ENCODE measurements at places on chromosomes 1 and 21.

GRCh38 chr1:181091309-181092040, 3.0 kb downstream of the IER5 start:
- no peak for DNase-seq

GRCh38 chr1:235329139-235329902, 951 bp downstream of the GGPS1 start:
- peak; percentile 30 for DNase-seq

GRCh38 chr1:223140611-223141405, 2.2 kb downstream of the TLR5 start:
- no peak for DNase-seq

- DNase-seq: no peak
These were observed 26.2 kb downstream of the VPS45 start for GRCh38 chr1:150093805-150094204.

DNA sequence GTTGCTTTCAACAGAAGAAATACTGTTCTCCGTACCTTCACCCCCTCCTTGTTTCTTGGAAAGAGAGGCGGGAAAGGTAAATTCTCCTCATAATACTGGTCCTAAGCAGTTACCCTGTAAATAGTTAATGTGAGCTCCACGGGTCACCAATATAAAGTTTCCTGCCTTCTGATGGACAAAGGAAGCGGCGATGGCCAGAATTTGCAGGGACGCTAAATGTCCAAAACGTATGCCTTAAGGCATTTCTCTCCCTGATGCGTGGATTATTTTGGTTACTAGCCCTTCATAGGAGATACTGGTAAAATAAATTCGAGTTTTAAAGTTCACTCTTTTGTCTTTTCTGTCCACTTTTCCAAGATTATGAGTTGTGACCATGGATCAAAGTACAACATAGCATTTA, 898 bp upstream of the PTGS2 start:
- no peak for DNase-seq

Data from NCI-H2171 (cell line).